GM04503 (cell line): ENCODE measurements at places on chromosomes 13 and 19.

GRCh38 chr19:46670813-46671212 is 9.8 kb upstream of the DACT3 start:
- no peak for DNase-seq

DNA sequence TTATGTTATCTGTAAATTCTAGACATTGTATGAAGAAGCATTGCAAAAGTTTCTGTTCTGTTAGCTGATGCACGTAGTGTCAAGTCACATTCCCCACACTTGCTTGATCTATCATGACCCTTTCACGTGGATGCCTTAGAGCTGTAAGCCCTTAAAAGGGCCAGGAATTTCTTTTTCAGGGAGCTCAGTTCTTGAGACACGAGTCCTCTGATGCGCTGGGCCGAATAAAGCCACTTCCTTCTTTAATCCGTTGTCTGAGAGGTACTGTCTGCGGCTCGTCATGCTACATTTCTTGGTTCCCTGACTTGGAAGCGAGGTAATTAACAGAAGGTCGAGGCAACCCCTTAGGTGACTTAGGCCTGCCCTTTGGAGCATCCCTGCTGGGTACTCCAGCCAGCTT is 5.8 kb downstream of the ZNF816 start:
- no peak for DNase-seq

GRCh38 chr13:42412812-42413483 is 141.0 kb downstream of the AKAP11 start:
- no peak for DNase-seq

DNA sequence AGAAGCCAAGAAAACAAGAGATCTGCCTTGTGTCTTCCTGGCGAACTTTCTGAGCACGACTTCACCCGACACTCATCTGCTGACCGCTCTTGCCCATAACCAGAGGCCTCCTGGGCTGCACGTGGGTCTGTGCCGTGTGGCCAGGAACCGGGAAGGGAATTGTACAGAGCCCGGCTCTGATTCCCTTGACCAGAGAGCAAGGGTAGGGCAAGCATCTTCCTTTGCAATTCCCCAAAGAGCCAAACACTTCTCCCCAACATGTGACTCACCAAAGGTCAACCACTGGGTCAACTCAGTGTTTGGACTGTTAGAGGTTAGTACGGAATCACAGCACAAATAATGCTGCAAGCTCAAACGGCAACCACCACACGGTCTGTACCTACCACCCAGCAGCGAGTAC is 48.9 kb downstream of the KLF2 start:
- DNase-seq, result no peak

- DNase-seq, result peak; percentile 47
Observed at GRCh38 chr19:10815969-10816644, 19.9 kb downstream of the TMED1 start.

- no peak for DNase-seq
Observed at GRCh38 chr13:60931858-60932546, 483.6 kb downstream of the PCDH20 start.

DNA sequence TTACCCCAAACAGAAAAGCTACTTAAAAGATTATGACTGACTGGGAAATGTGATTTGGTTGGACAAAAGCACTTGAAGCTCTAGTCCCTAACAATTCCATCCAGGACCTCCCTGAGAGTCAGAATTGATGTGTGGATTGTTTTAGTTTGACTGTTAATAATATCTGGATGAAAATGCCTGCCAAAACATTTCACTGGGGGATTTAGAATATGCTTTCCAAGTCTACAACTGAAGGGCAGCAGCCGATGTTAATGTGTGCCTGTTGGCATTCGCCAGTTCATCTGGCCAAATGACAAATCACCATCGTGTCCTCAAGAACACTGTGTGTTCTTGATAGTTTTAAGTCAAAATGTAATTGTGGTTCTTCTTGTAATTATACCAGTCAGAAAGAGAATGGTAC is 76.0 kb upstream of the TSC22D1 start:
- no peak for DNase-seq

DNA sequence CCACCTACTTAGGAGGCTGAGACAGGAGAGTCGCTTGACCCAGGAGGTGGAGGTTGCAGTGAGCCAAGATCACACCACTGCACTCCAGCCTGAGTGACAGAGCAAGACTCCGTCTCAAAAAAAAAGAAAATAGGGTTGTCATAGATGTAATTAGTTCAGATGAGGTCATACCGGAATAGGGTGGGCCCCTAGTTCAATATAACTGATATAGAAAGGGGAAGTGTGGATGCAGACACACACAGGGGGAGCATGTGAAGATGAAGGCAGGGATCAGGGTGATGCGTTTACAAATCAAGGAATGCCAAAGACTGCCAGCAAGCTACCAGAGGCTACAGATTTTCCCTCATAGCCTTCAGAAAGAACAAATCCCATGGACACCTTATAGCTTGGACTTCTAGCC is 24.3 kb upstream of the EEF1AKMT1 start:
- DNase-seq, result no peak

- DNase-seq, result peak; percentile 70
Observed at GRCh38 chr13:114115191-114115671, 17.2 kb downstream of the RASA3 start.

GRCh38 chr13:26246154-26246553 is 7.8 kb upstream of the CDK8 start:
- no peak for DNase-seq

GRCh38 chr13:84885868-84886267 is 913.4 kb downstream of the SLITRK6 start:
- no peak for DNase-seq

- DNase-seq, result no peak
Observed at GRCh38 chr13:37475966-37476365, 122.6 kb downstream of the POSTN start.

DNA sequence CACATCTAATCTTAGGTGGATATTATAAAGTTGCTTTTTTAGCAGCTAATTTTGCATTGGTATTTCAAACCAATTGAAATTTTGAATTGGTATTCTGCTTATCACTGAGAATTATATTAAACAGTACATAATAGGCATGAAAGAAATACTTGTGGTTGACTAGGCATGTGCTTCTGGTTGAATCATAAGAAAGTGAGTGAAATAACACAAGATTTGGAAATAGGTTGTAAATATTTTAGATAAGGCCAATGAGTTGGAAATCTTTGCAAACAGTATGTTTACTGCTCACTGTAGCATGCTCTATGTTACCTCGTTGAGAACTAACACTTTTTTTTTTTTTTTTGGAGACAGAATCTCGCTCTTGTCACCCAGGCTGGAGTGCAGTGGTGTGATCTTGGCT is 66.8 kb upstream of the RFC3 start:
- DNase-seq, result peak; percentile 39

- DNase-seq, result no peak
Observed at GRCh38 chr13:74683411-74683810, 549.2 kb upstream of the KLF12 start.

GRCh38 chr19:45368737-45369340 is 1.5 kb downstream of the ERCC2 start:
- no peak for DNase-seq

- DNase-seq, result no peak
Observed at GRCh38 chr13:107834281-107834680, 381.1 kb downstream of the LIG4 start.

- DNase-seq, result no peak
Observed at GRCh38 chr13:49643035-49643646, 14.8 kb downstream of the ARL11 start.

DNA sequence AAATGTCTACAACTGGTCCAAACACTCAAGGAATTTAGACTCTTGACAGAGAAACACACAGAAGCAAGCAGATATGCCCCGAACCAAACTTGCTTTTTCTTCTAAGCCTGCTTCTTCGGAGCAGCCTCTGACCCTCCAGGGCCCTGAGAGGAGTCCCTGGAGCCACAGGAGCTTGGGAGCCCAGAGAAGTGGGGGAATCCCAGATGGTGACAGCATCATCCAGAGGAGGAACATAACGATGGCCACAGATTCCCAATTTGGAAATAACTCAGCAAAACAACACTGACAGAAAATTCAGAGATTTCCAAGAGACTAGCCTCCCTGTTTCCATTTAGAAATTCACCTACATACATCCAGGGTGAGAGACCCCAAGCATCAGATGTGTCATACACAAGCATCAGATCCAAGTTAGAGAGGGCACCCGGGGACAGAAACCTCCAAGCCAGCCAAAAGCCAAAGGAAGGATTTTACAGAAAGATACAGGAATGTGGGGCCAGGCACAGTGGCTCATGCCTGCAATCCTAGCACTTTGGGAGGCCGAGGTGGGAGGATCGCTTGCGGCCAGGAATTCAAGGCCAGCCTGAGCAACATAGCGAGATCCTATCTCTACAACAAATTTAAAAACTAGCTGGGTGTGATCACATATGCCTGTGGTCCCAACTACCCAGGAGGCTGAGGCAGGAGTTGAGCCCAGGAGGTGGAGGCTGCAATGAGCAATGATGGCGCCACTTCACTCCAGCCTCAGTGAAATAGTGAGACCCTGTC is 2.0 kb upstream of the PVR start:
- DNase-seq, result no peak

GRCh38 chr13:50934735-50935435 is 25.3 kb downstream of the RNASEH2B start:
- DNase-seq, result no peak

- DNase-seq, result no peak
Observed at GRCh38 chr19:47143322-47144073, 12.9 kb downstream of the SAE1 start.

GRCh38 chr19:55601084-55601483 is 996 bp downstream of the ZNF524 start:
- DNase-seq, result no peak

DNA sequence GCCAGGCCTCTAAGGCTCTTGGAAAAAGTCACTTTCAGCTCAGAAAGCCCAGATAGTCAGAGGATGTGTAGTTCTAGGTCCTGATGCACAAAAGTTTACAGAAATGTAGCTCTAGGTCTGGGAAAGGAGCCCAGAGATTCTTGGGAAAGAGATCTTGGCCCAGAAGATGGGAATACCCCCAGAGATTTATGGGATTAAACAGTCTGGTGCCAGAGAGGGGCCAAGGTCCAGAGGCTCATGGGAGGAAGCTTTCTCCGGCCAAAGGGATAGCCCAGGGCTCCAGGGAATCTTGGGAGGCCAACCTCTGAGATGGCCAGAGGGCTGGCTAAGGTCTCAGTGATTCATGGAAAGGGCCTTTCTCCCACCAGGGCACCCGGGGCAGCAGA is 15.2 kb downstream of the BCAT2 start:
- no peak for DNase-seq

GRCh38 chr19:14022469-14022868 is 5.5 kb upstream of the RLN3 start:
- no peak for DNase-seq

- peak; percentile 79 for DNase-seq
Observed at GRCh38 chr13:31970231-31970930, 61.2 kb upstream of the FRY start.

GRCh38 chr19:29881386-29881785 is 60.7 kb upstream of the URI1 start:
- DNase-seq, result peak; percentile 23

- DNase-seq, result peak; percentile 9
Observed at GRCh38 chr13:93689333-93689732, 462.7 kb downstream of the GPC6 start.

GRCh38 chr13:99740251-99740979 is 231.2 kb downstream of the ZIC5 start:
- no peak for DNase-seq

DNA sequence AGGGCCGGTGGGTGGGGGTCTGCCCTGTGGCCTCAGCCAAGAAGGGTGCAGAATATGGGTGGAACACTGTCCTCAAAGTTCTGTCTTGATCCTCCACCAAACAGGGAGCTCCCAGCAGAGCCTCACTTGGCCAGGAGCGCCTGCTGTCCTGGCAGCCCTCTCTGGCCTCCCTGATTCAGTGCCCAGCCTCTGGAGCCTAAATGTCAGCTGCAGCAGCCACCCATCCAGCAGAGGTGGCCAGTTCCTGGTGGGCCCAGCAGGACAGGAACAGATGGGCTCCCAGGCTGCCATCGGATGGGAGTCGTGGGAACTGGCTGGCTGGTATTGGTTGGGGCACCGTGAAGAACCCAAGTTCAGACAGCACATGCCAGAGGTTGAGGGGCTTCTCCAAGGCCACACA is 1.8 kb upstream of the USE1 start:
- DNase-seq, result no peak

- DNase-seq, result no peak
Observed at GRCh38 chr19:4136680-4137088, 12.8 kb upstream of the MAP2K2 start.

DNA sequence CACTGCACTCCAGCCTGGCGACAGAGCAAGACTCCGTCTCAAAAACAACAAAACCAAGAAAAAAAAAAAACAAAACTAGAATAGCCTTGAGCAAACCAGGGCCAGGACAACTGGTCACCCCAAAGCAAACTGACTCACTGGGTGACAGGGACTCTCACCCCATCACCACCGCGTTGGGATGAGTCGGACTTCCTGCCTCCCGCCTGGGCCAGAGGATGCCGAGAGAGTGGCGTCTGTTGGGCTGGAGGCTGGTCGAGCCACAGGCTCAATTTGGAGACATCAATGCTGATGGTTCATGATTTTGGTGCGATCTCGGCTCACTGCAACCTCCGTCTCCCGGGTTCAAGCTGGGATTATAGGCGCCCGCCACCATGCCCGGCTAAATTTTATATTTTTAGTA is 11.6 kb downstream of the TMPRSS9 start:
- no peak for DNase-seq

- DNase-seq, result no peak
Observed at GRCh38 chr13:45258334-45258675, 57.5 kb upstream of the KCTD4 start.

DNA sequence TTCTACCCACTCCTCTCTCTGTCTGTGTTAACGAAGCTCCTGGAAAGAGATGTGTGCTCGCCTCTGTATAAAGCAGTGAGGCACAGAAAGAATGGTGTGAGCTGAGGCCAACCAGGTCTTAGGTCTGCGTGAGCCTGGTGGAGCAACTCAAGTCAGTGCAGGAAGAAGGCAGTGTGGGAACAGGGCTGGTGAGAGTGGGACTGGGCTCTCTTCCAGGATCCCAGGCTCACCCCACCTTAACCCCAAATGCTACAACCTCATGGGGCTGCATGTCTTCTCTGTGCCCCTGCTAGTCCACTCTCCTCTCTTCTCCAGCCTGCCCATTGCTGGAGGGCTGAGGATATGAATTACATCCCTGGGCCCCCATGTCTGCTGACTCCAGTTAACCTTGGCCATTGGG is 127.4 kb downstream of the DCT start:
- no peak for DNase-seq

- DNase-seq, result peak; percentile 64
Observed at GRCh38 chr19:51784922-51785690, 9.9 kb upstream of the FPR3 start.

DNA sequence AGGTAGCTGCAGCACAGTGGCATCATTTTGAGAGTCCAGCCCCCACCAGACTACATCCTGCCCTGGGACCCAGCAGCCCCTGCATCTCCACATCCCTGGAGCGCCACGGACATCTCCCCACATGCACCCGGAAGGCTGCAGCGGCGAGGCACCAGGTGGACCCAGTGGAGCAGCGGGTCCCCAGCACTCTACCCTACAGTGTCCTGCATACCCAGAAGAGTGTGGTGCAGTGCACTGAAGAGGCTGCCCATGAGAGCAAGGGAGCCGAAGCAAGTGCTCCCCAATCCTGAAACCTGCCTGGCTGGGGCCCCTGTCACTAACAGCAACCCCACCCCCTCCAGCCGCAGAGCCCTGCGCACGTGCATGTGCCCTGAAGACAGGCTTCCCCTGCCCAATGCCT is 21.3 kb upstream of the SLC7A9 start:
- DNase-seq, result no peak

GRCh38 chr13:51618626-51619025 is 34.4 kb downstream of the WDFY2 start:
- DNase-seq, result no peak
